ENCODE measurements at places on chromosomes 7 and 10.

DNA sequence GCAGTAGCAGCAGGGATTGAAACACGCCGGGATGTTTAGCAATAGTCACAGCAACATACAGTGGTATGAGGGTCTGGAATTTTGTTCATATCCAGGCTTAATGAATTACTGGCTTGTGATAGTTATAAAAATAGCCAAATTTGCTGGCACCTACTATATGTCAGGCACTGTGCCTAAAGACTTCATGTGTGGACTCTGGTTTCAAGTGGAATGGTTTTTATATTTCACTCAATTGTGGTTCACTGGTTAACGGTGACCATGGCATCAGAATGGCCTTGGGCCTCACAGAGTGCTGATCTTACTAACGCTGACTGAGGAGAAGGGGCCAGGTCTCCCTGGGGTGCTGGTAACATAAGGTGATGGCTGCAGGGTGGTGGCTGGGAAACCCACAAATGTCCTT, 55.7 kb downstream of the CELF2 start:
- DNase-seq = no peak

GRCh38 chr7:98831641-98832221, 38.1 kb downstream of the TMEM130 start:
- peak; percentile 12 for DNase-seq

DNA sequence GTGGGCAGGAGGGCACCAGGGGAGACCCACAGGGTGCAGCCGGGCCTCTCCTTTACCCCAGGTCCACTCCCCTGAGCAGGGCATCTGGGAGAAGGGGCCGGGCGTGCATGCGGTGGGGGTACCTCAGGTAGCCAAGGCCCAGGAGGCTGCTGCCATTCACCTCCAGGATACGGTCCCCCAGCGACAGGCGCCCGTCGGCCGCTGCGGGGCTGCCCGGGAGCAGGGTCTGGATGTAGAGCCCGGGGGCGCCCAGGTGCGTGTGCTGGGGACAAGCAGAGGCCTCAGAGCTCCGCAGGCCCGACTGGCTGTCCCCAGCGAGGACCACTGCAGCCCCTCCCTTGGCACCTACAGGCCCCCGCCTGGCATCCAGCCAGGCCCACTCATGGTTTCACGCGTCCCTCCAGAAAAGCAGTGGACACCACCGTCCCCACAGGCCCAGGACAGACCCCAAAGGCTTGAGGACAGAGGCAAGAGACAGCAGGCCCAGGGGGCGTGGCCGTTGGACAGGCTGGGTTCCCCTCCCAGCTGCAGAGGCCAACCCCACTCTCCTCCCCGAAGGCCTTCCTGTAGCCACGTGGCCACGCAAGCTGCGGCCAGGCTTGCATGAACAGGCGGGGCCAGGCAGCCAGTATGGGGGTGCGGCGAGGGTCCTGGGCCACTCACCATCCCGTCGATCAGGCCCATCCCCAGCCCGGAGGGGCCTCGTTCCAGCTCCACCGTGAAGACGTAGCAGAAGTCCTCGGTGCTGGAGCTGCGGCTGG, 24.3 kb downstream of the AP5Z1 start:
- DNase-seq = no peak

DNA sequence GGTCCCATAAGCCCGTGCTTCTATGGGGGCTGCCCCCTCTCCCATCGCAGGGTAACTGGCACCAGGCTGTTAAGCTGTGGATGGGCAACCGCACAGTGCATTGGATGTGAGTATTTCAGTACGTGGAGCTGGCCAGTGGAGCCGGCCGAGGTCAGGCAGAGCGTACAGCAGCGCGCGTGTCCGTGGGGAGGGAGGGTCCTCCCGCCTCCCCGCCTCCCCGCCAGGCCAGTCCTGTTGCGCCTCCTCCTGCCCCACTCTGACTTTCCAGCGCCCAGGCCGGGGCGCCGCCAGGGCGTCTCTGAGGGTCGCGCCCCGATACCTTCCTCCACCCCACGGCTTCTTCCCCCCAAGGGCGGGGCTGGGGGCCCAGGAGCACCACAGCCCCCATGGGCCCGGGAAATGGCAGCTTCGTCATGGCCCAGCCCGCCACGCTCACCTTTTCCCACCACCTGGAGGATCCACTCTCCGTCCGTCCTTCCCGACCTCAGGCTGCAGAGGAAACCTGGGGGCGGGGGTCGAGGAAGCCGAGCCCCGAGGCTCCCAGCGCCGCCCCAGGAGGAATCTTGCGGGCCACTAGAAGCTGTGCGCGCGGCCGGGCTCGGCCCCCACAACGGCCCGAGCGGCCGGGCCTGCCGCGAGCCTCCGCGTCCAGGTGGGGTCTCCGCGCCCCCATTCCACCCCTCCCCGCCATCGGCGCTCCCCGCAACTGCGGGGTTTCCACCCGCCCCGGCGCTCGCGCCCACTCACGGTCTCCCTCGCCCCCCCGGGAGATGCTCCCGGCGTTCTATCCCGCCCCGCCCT, 831 bp upstream of the PFKP start:
- DNase-seq = no peak

DNA sequence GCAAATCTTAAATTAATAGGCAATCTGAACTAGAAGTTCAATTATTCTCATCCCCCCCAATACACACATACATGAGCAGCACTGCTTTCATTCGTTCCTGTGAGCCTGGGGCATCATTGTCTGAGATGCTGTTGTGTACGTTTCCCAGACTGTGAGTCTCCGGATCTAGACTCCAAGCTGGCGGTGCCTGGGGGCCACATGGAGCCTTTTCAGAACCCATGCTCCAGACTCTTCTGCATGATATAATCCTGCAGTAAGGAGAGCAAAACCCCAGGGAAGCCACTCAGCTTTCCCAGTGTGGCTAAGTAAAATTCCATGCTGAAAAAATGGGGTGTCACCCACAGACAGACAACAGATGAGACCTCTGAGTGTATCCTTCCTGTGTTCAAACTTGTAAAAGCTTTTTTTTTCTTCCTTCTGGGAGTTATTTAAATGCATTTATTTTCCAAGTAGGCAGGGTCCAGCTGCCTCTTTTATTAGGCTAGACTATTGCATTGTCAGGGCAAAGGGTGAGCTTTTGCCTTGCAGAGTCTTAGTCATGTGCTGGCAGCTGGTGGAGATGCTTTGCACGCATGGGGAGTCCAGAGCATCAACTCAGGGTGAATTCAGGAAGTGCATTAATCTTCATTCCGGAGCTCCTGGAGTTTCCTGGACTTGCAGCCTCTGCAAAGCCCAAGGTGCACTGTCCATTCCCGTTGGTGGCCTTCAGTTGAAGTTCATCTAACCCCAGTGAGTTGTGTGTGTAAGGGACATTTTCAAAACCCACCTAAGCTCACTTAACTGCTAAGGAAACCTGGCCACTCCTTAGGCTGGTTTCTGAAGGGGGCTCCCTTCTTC, 185.7 kb upstream of the ADO start:
- no peak for DNase-seq

GRCh38 chr10:36899652-36900051, 225.7 kb upstream of the ANKRD30A start:
- no peak for DNase-seq

DNA sequence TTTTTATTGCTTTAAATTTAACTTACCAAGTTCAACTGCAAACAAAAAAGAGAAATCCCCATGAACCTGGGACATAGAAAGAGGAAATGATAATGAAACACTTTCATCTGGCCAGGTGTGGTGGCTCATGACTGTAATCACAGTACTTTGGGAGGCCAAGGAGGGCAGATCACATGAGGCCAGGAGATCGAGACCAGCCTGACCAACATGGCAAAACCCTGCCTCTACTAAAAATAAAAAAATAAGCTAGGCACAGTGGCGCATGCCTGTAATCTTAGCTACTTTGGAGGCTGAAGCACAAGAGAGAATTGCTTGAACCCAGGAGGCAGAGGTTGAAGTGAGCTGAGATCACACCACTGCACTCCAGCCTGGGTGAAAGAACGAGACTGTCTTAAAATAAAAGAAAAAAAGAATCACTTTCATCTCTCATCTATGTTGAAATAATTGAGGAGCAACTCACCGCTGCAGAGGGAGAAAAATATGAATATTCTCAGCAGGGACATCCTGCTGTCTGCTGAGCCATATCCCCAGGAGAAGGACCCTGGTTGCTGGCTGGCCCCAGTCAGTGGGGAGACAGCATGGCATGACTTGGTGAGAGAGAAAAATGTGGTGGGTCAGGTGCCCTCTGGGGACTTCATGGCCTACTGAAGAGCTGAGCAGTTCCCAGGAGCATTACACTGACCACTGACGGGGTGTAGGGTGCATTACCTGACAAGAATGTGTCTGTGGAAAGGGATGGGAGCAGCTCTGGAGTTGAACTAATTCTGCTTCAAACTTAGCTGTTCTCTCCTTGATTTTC, 22.8 kb upstream of the TARP start:
- no peak for DNase-seq

DNA sequence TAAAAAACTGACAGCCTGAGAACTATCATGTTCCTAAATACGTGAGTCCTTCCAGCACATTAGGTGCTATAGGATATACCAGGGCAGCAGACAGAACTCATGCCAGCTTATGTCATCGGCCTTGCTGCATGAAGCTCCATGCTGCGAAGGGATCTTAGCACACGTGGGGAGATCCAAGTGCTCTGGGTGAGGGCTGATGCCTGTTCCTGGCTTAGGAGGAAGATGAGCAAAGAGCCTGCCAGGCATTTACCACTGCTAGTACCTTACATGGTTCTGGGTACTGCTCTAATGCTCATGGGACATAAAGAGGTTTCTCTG, 43.2 kb downstream of the SVIL start:
- no peak for DNase-seq

GRCh38 chr10:126904818-126905701, at the start of gene DOCK1:
Gene DOCK1 (plus strand): TSS chr10:126905428. CDS start chr10:126905518, 90 bp downstream.
- no peak for DNase-seq

DNA sequence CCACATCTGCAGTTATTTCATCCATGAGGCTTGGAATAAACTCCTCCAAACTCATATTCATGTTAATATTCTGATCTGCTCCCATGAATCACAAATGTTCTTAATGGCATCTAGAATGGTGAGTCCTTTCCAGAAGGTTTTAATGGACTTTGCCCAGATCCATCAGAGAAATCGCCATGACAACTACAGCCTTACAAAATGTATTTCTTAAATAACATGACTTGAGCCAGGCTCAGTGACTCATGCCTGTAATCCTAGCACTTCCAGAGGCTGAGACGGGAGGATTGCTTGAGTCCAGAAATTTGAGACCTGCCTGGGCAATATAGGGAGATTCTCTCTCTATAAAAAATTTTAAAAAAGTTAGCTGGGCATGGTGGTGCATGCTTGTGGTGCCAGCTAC, 102.1 kb upstream of the TMEM168 start:
- no peak for DNase-seq

GRCh38 chr7:151000897-151001495, 10.2 kb downstream of the NOS3 start:
- no peak for DNase-seq
